ENCODE measurements at places on chromosomes 2 and 18.

GRCh38 chr2:55150834-55151233, 81.3 kb downstream of the CLHC1 start:
- DNase-seq: no peak

GRCh38 chr2:119240311-119241204, 16.9 kb downstream of the STEAP3 start:
- no peak for DNase-seq

DNA sequence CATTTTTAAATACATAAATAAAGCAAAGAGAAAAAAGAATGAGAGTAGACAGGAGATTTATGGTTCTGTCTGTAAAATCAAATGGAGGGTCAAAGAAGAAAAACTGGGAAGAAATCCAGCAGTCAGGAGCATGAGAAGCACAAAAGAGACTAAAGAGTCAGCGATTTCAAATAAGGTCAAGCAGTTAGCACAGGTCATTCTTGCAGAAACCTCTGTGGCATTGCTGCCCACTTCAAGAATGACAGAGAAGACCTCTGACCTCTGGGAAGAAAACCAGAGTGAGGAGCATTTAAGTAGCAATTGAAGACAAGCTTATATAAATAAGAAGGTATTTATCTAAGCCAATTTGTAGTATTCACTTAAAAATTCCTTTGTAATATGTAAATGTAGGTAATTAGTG, 172.0 kb upstream of the SPOPL start:
- DNase-seq: no peak

DNA sequence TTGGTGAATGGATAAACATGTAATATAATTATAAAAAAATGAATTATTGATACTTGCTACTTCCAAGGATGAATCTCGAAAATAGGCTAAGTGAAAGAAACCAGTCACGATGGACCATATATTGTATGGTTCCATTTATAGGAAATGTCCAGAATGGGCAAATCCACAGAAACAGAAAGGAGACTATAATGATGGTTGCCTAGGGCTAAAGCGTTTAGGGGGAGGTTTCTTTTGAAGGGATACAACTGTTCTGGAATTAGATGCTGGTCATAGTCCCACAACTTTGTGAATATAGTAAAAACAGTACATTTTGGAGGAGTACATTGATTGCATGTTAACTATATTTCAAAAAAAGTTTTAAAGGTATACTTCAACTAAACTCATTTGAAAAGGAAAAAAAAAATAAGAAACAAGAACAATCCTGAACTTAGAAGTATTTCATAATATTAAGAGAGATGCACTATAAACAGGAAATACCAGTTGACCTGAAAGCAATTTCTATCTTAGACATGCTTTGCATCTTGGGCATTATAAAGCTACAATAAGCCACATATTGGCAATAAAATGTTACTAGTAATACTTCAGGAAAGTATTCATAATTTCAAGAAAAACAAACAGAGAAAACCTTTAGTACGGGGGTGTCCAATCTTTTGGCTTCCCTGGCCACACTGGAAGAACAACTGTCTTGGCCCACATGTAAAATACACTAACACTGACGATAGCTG, 130.0 kb downstream of the C2orf74 start:
- no peak for DNase-seq

GRCh38 chr2:75303227-75303626, 103.9 kb upstream of the TACR1 start:
- no peak for DNase-seq

DNA sequence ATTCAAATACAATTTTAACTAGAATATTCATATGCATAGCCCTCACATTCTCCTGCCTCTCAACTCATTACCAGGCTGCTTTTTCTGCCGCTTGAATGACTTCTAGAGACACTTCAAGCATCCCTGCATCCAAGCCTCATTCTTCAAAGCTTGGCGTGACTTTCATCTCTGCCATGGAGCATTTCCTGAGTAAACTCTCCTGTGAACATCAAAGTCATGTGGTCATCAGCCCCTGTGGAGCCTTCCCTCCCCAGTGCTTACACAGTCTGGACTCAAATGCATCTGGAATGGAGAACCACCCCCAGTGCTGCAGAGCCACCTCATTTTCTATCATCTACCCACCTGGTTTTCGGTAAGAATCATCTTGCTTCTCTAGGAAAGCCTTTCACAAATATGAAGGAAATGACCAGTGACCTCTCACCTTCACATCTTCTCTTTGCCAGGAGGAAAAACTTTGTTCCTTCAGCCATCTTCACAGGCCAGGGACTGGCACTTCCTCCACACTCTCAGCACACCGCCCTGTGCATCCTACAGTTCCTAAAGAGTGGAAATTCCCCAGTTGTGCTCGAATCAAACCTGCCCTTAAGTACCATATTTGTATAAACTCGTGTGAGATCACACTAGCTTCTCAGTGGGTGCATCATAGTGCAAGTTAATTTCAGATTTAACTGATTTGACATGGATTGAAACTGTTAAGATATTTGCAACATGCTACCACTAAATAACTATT, 116.4 kb downstream of the COL6A3 start:
- DNase-seq: no peak

GRCh38 chr2:30721241-30721640, 86.0 kb downstream of the CAPN13 start:
- DNase-seq: no peak

- DNase-seq: no peak
Measured at GRCh38 chr2:104416339-104417000, 437.4 kb upstream of the POU3F3 start.

GRCh38 chr18:46196627-46197243, 92.5 kb downstream of the HAUS1 start:
- no peak for DNase-seq

GRCh38 chr2:236302555-236302954, 38.3 kb upstream of the ASB18 start:
- no peak for DNase-seq

DNA sequence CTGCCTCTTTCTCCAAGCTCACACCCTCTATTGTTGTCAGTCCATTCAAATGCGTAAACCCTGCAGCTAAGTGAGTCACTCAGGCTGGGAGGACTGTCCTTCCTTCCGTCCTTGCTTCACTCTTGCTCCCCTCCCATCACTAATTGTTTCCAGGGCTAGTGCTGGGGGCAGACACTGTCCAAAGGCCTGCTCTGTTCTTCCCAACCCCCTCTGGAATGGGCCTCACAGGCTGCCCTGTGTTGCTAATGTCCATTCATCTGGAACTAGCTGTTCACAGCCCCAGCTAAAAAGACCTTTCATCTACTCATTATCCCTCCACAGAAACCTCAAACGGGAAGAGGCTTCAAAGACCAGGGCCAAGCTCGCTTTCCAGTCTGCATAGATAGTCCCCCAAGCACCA, 31.9 kb upstream of the NRP2 start:
- no peak for DNase-seq

GRCh38 chr2:38485734-38486133, 108.7 kb upstream of the ATL2 start:
- DNase-seq: no peak

DNA sequence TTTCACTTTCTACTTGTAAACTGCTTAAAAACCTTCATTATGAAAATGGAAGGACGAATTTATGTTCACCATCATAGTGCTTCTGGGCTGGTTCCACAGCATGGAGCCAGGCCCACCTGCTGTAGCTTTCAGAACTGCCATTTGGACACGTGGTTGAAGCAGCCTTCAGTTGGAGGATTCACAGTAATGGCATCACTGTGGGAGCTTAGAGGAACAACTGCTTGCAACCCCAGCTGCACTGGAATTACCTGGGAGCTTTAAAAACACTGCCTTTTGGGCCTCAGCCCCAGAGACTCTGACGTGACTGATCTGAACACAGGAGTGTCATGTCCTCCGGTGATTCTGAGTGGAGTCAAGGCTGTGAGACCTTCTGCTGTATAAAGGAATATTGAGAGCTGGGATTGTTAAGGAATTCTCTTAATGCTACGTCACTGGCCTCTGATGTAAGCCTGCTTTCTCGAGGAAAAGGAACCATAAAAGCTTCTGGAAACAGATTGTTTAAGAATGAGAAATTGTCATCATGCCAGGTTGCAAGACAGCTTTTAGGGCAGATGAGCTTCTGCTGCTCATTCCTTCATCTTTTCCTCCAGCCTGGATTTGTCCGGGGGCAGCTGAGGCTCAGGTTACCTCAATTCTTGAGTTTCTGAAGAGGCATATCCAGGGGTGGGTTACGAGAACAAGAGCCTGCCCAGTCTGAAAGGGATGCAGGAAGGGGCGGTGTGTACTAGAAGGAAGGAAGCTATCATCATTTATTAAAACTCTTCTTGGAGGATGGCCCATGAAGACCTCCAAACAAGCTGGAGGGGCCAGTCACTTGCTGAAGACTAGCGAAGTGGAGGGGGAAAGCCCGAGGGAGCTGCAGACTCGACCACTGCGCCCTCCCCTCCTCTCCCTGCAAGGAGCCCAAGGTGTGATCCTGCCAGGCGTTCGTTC, 1.3 kb upstream of the IL1R1 start:
- DNase-seq: no peak

DNA sequence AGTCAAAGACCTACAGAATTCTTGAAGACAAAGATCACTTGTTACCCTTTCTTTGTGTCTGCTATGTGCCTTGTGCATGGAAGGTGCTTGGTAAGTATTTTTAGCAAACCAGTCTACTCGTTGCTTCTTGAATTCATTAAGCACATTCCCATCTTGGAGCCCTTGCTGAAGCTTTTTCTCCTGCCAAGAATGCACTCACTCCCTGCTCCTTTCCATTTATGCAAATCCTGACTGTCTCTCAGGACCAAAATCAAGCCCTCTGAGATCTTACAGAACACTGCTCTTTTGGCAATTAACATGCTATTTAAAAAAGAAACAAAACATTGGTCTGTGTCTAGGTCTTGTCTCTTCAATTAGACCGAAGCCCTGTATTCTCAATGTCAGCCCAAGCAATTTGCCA, 75.8 kb downstream of the CLHC1 start:
- no peak for DNase-seq

DNA sequence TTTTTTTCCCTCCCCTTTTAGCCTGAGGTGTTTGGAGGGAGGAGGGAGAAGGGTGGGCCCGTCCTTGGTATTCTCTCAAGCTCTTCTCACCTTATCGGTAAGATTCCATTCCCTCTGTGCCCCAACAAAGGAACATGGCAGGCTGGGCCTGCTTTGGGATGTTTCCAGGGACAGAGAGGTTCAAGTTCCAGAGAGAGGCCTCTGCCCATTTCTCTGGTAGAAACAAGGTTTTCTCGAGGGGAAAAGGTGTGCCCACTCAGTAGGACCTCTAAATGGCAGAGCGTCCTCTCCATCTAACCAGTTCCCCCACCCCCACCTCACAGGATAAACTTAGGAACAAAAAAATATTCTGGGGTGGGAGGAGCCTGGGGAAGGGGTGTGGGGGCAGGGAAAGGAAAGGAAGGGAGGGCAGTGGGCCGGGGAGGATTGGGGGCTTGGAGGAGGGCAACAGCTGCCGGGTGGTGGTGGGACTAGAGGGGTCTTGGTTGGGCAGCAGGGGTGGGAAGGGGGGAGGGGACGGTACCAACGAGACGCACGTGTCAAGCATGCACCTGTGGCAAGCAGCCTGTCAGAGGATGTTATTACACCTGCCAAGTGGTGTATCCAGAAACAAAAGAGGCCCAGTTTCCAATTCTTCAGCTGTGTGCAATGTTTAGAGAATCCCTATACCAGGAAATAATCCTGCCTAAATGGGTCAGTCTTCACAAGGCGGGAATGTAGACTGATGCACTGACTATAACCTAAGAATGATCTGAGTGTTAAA, 2.1 kb downstream of the PCBP1 start:
- no peak for DNase-seq

GRCh38 chr2:198966269-198966668, 491.5 kb downstream of the SATB2 start:
- DNase-seq: no peak

GRCh38 chr2:60468382-60469085, 84.9 kb downstream of the BCL11A start:
- no peak for DNase-seq

DNA sequence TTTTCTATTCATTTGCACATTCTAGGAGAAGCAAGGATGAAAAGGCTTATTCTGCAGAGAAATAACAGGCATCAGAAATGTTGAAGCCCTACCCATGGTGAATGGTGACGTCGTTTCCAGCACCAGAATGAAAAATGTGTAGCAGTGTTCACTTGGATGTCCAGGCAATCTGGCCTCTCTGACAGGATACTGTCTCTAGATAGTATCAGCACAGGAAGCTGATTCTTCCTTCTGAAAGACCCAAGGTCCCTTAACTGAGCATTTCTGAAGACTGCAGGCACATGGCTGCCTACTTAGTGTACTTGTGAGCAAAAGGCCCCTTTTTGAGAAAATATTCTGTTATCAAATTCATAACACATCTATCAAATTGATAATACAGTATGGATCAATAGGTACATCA, 234.1 kb downstream of the XIRP2 start:
- no peak for DNase-seq

DNA sequence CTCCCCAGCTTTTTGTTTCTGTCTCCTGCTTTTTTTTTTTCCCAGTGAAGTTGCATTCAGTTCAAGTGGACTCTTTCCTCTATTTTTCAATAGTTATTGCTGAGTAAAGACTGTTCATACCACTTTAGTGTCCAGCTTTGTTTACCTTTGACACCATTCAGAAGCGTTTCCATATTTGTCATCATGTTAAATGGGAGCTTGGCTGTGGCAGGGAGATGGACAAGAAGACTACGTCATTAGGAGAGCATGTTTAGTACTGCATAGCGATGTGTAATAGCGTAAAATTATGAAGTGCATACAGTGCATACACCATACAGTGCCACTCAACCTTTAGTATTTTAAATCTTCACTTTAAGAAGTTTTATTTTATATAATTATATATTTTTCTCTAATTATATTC, 655.9 kb downstream of the DCC start:
- DNase-seq: no peak

DNA sequence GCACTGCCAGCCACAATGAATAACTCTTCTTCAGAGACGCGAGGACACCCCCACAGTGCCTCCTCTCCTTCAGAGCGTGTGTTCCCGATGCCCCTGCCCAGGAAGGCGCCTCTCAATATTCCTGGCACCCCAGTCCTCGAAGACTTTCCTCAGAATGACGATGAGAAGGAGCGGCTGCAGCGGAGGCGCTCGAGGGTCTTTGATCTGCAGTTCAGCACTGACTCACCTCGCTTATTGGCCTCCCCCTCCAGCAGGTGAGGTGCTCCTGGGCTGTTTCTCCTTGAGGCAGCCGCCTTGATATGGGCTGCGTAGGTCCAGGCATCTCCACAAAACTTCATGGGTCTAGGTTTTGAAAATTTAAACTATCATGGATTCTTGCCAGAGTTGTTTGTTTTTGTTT, 6.1 kb downstream of the NCAPH start:
- no peak for DNase-seq

DNA sequence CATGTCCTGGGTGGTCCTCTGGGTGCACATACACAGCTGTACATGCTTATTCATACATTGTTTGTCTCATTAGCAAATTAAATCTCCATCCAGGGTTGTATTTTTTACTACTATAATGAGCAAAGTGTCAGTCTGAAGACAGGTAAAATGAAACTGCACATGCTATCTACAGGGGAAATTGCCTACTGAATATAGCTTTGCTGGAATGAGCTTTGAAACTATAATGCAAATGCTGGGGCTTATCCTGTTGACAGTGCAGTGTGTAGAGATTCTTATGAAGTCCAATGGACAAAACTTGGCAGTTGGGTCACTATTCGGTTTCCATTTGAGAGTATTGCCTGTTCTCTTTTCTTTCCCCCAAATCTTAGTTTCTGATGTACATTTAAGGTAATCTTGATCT, 292.8 kb upstream of the LRP1B start:
- DNase-seq: no peak
